BE2C (cell line): ENCODE measurements at places on chromosomes 11 and 22.

GRCh38 chr11:20177136-20177535 is 16.9 kb upstream of the DBX1 start:
- no peak for DNase-seq

DNA sequence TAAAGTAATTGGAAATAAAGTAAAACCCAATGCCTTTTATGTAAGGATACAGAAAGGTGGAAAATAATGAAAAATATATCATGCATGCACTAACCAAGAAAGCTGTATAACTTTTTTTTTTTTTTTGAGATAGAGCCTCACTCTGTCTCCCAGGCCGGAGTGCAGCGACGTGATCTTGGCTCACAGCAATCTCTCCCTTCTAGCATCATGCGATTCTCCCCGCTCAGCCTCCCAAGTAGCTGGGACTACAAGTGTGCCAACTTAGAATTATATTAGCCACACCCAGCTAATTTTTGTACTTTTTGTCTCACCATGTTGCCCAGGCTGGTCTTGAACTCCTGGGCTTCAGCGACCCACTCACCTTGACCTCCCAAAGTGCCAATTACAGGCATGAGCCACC is 4.5 kb downstream of the GGT5 start:
- DNase-seq: no peak

DNA sequence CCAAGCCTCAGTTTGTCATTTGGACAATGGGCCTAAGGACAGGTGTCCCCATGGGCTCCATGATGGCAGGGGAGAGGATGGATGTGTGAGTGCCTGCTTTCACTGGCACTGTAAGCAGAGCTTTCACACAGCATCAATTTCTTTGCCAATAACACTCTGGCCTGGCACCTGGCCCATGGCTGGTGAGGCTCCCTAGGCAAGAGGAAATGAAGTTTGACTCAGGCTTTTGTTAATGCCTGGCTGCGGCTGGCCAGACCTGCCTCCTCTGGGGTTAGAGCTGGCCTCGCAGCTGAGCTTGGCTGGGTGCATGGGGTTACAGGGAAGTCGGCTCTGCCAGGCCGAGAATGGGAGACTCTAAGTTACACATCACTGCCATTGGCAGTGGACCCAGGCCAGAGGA is 30.0 kb upstream of the SEZ6L start:
- peak; percentile 11 for DNase-seq

DNA sequence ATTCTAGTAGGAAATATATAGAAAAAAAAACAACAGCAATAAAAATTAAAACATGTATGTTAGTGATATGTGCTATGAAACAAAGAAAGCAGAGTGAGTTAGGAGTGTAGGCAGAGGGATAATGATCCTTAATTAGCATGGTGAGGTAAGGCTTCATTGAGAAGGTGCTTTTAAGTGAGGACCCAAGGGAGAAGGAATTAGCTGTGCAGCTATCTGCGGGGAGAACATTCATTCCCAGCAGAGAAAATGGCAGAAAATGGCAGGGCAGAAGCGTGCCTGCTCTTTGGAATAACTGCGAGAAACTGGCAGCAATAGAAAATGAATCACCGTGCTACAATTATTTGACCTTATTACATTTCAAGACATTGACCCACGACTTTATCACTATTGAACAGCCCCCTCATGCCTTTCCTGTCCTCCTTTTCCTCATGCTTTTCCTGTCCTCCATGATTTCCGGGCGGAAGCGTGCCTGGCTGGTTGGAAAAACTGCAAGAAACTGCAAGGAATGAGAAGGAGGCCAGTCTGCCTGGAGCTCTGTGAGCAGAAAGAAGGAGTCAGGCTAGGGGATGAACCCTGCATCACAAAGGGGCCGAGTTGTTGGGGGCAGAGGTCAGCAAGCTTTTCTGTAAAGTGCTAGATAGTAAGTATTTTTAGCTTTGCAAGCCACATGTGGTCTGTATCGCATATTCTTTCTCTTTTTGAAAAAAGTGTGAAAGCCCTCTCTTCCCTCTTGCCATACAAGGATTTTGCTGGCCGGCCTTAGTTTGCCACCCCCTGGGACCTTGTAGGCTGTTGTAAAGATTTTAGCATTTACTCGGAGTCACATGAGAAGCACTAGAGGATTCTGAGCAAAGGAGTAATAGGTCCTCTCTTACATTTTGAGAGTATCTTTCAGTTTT is 37.1 kb upstream of the SWAP70 start:
- no peak for DNase-seq

GRCh38 chr11:116343270-116343669 is 429.5 kb downstream of the BUD13 start:
- no peak for DNase-seq
